ENCODE measurements at places on chromosomes 3 and 15.

DNA sequence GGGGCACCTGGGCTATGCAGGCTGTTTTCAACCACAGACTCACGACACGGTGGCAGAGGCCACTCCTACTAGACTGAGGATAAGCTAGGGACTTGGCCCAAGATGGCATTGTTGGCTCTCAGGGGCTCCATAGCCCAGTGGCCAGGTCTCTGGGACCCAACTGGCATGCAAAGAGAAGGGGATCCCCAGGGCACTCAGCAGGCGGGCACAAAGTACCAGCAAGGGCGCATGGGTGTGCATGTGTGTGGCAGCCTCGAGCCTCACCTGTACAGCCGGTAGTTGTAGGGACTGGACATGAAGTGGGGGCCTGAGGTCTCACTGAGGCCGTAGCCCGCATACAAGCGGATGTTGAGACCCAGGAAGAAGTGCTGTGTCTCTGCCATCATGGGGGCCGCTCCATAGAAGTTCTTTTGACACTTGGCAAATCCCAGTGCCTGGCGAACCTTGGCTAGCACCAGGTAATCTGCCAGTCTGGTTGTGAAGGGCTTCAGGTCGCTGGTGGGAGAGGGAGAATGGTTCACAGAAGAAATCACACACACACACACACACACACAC lies 30.2 kb downstream of the IDH3A start:
- DNase-seq = no peak

DNA sequence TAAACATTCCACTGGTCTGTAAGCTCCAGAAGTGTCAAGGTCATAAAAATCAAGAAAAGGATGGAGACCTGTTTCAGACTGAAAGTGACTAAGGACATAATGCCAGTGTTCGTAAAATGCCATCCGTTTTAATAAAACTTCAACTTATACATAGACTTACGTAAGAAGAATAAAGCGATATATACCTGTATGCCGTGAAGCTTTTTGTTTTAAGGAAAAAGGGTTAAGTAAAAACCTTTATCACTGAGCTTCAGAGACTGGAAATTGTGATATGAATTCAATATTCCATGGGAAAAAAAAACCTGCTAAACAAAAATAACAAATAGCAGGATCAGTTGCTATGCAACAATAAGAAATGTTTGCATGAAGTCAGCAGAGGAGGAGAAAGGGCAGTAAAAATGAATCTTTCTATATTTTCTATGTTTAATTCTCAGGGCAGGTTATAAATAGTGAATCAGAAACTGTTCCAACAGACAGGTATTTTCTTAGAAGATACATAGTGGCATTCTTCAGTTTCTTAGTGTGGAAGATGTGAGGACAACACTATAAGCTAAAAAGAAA lies 42.5 kb downstream of the CHSY1 start:
- DNase-seq = no peak

- DNase-seq = no peak
Measured at GRCh38 chr15:74184582-74185091, 11.1 kb downstream of the ISLR start.

- DNase-seq = no peak
Measured at GRCh38 chr3:8853081-8853480, 83.7 kb upstream of the OXTR start.

DNA sequence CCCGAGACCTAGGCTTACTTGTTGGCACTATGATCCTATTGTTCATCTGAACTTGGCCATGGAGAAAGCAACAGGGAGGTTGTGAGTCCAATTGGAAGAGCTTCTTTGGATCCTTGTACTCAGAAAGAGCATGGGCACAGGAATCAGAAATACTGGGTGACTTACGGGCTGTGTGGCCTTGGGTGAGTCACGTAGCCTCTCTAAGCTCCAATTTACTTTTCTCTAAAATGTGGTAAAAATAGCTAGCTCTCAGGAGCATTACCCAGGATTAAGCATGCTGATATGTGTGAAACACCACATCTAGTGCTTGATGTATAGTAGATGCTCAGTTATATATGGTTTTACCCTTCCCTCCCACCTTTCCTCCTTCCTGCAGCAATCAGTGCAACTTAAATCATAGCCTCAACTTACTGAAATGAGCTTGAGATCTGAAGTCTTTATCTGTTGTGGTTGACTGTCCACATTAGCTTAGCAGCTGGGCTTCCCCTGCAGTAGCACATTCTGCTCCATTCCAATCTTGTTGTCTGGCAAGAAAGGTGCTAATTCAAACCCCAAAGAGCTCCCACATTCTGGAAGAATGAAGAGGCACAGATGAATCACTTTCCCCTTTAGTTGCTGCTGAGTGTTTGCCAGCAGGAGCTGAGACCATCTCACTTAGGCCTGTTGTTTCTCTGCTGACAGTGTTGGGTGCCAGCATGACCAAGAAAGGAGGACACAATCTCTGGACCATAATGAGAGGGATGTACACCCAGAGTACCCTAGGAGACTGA lies 299.1 kb upstream of the TRIM42 start:
- no peak for DNase-seq

DNA sequence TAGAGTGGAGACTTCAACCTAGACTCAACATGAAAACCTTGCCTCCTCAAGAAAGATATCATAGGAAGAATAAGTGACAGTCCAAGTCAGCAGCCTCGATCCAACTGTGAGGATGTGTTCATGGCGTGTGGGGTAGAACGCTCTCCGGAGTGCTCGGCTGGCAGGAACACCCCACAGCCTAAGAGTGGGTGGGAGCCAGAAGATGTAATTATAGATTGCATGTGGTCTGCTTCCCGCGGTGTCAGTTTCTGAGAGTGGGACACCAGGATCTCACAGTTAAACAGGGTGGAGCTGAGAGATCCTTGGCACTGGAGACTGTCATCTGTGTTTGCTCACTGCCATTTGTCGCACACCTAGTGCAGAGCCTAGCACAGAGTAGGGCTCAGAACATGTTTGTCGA lies 158.0 kb downstream of the CTNNB1 start:
- DNase-seq = no peak

DNA sequence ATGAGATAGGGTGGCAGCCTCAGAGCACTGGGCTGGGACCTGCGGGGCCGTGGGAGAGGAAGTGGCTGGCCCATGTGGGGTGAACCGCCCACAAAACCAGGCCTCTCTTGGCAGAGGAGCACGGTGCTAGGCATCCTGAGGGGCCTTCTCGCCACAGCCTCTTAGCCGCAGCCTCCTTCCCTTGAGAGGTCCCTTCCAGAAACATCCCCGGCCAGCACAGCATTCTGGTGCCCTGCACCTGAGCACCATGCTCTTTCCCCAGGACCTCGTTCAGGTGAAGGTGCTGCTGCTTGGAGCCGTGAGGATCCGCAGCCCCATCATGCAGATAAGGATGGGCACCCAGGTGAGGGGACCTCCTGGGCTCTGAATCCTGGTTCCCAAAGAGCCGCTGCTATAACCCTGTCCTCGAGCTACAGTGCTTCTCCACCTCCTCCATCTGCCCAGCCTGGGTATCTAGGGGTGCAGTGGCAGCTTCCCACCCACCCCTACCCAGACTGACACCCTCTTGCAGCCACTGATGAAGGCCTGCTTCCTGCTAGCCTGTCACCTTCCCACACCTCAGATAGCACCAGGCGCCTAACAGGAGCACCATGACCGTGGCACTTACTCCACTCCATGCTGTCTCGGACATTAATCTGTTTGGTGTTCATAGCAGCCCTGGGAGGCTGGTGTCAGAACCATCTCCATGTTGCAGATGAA lies 11.2 kb upstream of the TXNRD3 start:
- DNase-seq = no peak

DNA sequence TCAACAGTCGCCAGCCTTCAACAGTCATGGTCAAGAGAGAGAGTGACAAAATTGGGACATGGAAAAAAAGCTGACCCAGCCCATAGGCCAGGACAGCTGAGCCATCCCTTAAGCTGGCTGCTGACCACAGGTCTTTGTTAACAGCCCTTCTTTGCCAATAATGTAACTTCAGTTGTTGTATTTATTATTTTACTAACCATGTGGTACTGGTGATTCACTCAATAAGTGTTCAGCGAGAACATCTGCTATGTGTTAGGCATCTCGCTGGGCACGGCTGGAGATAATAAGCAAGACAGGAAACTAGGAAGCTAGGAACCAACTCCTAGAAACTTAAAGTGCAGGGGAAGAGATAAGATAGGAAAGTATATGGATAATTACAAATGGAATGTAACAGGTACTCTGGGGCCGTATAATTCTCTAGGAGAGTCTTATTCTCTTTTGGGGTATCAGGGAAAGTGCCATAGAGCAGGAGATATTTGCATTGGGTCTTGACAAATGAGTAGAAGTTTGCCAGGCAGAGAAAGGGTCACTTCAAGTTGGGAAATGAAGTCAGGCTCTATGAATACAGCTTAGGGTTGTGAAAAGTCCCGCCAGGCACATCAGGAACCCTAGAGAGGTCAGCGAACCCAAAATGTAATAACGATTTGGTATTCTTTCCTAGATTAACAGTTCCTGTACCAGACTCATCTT lies 84.0 kb upstream of the TRA2B start:
- DNase-seq = no peak

GRCh38 chr3:118813472-118813871 lies 221.2 kb downstream of the IGSF11 start:
- no peak for DNase-seq

DNA sequence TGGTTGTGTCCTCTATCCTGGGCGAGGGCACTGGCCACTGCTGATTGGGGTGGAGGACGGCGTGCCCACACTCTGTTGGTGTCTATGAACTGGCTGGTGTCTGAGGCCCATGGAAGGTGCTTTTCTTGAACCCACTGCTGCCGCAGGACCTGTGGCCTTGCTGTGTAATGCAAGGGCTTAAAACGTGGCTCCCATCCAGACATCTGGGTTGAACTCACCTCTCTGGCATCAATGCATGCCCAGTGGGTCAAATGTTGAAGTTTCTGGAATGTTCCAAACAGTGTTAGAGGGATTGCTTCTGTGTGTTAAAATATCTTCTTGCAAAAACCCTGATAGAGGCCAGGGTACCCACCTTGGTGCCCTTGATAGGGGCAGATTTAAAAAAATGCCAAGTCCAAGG lies 42.6 kb downstream of the FAM3D start:
- DNase-seq = no peak

GRCh38 chr15:24823473-24823872 lies 131.3 kb upstream of the SNRPN start:
- DNase-seq = peak; percentile 97

- no peak for DNase-seq
Measured at GRCh38 chr3:72995337-72995736, 1.3 kb upstream of the PPP4R2 start.

GRCh38 chr3:29265509-29266072 lies 15.3 kb upstream of the RBMS3 start:
- no peak for DNase-seq

GRCh38 chr3:29850641-29851040 lies 569.8 kb downstream of the RBMS3 start:
- DNase-seq = peak; percentile 18

GRCh38 chr15:101210466-101210865 lies 41.4 kb downstream of the CHSY1 start:
- DNase-seq = no peak

DNA sequence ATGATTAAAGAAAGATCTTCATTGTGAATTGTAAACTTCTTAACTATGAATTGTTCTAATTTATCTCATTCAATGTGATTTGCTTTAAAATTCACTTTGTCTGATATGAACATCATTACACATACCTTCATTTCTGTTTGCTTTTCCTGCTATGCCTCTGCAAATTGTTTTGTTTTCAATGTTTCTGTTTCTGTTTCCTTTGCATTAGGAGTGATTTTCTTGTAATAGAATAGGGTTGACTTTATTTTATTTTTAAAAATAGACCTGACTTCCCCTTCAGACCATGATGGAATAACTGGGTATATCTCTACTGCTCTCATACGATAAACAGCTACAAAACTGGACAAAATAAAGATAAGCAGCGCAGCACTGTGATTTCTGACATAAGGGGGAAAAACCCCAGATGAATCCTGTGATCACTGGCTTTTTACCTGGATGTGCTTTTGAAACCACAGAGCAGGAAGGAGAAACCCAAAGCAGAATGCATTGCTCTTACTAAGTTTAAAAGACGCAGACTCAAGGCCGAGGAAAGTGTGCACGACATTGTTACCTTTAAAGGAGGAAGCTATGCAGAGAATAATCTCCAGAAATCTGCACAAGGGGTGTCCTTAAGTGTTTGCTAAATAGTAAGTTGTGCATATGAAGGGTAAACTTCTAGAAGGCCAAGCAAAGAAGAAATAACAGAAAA lies 420.2 kb downstream of the TBC1D5 start:
- DNase-seq = no peak

DNA sequence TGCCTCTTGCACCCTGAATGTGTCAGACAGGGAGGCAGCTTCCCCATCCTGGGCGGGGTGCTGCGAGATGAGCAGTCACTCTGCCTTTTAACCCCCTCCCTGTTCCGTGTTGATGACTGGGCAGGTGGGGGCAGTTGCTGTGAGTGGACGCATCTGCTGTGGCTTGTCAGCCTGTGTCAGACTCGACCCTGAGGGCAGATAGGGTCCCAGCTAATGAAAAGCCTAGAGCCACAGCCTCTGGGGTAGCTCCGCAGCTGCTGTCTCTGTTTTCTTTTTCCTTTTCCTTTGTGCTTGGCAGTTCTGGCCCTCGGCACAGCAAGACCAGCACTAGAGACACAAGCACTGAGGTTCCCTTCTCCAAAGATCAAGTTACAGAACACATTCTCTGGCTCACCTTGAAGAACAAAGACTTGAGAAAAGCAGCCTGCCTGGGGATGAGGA lies 43.0 kb upstream of the GLCE start:
- peak; percentile 94 for DNase-seq

- no peak for DNase-seq
Measured at GRCh38 chr3:175585898-175586297, 726.8 kb downstream of the NAALADL2 start.

DNA sequence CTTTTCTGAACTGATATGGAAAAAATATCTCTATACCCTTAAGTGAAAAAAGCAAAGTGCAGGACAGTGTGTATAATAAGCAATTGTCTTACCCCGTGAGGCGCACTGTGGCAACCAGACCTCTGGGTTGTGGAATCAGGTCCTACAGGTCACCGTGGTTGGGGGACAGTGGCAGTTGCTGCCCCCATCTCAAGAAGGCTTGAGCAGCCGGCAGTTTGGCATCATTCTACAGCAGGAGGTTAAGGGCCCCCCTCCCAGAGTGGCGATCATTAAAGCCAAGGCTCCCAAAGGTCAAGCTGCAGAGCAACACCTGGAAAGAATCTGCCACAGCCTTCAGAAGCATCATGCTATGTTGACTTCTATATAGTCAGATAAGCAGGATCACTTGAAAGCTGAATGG lies 56.1 kb upstream of the HERC1 start:
- no peak for DNase-seq

DNA sequence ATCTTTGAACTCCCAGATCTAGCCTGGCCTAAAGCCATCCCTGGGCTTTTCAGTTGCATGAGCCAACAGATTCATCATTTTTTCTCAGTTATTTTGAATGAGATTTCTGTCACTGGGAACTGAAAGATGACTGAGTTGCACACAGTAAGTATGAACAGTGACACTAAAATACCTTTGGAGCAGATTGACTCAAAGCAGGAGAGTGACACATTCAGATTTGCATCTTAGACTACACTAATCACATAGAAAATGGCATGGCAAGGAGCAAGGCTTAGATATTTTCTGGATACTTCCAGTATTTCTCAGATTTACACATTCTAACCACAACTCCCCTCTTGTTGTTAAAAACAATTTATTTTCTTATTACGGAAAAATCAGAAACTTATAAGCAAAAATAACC lies 32.8 kb downstream of the SEC62 start:
- no peak for DNase-seq

GRCh38 chr3:73026111-73026759 lies 29.6 kb downstream of the PPP4R2 start:
- DNase-seq = no peak

All from ELF-1 (cell line).